ENCODE measurements at places on chromosomes 16 and 17.

DNA sequence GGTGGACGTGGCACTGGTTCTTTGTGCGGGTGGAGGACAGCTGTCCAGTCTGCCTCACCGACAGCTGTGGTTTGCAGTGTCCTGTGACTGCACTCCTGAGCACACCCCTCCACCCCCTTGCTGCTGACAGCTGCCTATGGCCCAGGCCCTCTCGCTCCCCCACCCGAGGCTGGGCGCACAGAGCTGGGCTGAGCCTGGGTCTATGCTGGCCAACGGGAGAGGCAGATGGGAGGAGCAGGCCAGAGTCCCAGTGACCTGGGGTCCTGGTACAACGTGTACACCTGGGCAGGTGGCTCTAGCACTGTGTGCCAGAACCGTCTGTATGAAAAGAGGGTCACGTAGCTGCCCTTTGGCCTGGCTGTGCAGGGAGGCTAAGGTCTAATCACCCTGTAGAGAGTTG, 30.5 kb downstream of the BAIAP2 start:
- DNase-seq, result no peak

DNA sequence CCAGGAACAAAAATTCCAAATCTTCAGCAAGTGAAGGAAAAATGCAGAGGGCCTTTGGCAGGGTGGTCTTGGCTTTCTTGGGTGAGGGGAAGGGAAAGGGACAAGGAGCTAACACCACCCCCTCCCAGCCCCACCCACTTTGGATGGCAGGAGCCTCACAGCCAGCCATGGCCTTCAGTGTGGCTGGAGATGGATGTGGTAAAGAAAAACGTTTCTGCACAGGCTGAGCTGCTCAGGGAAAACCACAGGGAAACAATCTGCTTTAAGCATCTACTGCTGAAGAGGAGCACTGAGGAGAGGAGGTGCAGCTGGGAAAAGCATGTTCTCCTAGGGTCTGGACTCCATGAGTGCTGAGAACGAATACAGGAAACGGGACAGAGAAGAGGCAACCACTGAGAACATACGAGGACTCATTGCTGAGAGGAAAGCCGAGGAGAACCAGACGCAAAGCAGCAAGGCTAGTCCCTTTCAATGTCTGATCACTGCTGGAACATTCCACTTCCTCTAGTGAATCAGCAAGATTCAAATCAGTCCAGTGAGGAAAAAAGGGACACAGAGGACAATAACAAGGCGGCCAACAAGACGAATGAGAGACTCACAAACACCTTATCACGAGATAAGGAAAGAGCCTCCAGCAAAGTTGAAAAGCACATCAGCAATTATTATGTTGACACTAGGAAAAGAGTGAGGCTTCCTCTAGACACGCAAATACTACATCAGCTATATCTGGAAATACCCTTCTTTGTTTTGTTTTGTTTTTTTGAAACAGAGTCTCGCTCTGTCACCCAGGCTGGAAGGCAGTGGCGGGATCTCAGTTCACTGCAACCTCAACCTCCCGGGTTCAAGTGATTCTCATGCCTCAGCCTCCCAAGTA, 41.7 kb downstream of the ZZEF1 start:
- DNase-seq, result no peak

DNA sequence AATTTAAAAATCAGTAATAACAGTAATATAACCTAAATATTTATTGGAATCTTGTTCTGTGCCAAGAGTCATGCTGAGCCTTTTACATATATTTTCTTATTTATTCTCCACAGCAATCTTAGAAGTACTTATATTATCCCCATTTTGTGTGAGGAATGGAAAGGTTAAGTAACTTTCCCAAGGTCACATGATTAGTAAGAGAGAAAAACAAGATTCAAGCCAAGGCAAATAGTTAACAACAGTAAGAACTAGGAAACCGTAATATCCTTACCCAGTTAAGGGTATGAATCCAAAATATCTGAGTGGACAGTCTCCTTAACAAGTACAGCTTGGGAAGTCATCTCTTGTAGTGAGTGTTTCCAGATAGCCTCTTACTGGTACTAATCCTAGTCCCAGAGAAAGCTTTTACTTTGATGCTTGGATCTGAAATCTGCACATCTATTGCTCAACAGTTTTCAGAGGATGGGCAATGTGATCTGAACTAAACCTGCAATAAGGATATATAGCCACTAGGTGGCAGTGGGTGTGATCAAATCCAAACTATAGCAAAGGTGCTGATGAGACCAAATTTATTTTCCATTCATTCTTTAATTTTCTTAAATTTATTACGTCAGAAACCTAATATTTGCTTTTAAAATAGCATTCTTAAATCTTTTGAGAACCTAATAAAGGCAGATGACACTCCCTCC, 23.3 kb downstream of the SHISA6 start:
- no peak for DNase-seq

DNA sequence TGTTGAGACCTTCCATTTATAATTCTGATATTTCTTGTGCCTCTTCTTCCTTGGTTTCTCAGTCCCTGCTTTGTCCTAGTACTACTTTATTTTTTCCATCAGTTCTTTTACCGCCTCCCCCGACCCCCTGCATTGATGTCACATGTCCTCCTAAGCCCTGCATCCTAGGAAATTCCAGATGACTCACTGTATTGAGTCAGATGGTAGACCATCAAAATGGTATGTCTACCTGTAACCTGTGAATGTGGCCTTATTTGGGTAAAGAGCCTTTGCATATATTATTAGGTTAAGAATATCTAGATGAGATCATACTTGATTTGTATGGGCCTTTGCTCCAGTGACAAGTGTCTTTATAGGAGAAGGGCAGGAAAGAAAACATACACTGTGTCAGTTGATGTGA, 515.3 kb upstream of the CA10 start:
- DNase-seq, result no peak

GRCh38 chr16:31700530-31701388, 172.8 kb upstream of the ZNF267 start:
- DNase-seq, result peak; percentile 83

DNA sequence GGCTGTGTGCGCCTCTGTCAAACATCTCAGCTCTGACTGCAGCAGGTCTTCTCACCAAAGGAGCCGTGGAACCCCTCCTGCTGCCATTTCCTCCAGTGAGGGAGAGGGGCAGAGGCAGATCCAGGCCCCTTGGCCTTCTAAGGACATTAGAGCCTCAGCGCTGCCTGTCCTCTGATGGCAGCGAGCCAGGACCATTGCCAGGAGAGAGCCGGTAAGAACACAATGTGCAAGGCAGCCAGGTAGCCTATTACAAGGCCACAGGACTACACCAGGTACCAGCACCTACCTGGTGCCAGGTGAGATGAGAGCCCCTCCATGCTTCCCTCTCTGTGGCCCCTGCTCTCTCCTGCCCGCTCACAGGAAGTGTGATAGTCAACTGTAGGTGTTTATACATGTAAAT, 11.0 kb downstream of the LRRC75A start:
- no peak for DNase-seq

GRCh38 chr17:36532435-36532975, 2.2 kb downstream of the MYO19 start:
- DNase-seq, result no peak

- no peak for DNase-seq
These were observed 21.2 kb downstream of the PDILT start for GRCh38 chr16:20383106-20384029.

DNA sequence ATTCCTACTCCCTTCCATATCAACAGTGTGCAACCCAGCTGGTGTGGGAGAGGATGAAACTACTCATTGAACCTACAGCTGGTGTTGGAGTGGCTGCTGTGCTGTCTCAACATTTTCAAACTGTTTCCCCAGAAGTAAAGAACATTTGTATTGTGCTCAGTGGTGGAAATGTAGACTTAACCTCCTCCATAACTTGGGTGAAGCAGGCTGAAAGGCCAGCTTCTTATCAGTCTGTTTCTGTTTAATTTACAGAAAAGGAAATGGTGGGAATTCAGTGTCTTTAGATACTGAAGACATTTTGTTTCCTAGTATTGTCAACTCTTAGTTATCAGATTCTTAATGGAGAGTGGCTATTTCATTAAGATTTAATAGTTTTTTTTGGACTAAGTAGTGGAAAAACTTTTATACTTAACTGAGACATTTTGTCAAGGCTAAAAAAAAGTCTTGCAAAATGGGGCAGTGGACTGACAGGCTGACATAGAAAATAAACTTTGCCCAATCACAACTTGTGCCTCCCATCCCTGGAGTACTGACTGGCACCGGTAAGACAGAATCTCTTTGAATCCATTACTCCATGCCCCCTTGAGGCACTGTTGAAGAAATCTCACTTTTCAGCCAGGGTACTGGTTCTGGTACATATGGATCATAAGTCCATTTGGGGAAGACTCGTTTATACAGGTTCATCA, 12.5 kb downstream of the TSR1 start:
- no peak for DNase-seq

DNA sequence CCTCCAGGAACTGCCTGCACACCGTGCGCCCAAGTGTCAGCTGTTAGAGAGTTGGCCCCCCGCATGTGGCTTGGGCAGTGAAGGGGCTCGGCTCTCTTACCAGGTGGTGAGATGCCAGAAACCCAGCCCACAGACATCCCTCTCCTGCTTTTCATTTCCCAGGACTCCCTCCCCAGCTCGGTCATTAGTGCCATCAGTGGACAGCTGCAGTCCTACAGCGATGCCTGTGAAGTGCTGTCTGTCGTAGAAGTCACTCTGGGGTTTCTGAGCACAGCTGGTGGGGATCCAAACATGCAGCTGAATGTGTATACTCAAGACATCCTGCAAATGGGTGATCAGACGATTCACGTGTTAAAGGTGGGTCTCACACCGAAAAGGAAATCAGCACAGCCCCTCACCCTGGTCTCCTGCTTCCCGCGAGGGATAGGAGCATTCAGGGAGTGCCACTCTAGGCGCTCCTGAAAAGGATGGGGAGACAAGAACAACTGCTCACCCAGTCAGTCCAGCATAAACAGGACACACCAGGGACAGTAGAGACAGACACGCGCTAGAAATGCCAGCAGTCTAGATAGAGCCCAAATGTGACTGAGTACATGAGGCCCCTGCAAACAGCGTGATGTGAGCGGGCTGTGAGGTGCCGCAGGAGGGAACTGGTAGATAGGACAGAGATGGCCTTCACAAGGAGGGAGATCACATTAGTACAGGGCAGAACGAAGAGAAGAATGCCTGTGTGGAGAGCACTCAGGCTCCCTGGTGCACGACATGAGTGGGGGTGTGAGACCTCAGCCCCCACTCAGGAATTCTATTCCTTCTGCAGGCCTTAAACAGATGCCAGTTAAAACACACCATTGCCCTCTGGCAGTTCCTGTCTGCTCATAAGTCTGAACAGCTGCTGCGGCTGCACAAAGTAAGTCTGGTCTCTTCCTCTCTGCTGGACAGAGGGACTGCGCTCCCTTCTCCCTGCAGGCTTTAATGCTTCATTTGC, 25.7 kb upstream of the ENDOV start:
- no peak for DNase-seq

- DNase-seq, result no peak
These were observed 8.0 kb upstream of the GINS2 start for GRCh38 chr16:85696781-85697180.

DNA sequence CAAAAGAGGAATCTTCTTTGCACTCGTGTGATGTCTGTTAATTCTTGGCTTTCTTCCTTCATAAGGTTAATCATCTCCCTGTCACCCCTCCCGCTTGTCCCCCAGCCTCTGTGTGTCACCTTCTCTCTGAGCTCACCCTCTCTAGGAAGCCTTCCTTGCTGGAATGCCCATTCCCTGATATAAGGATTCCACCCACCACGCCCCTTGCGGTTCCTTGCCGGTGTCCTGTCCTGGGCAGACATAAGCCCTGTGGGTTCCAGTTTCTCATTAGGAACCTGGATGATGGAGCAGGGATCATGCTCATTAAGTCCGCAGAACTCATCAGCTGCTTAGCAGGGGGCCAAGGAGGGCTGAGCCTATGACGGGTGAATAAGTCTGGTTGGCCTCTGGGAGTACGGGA, 559.3 kb downstream of the MAF start:
- DNase-seq, result no peak

DNA sequence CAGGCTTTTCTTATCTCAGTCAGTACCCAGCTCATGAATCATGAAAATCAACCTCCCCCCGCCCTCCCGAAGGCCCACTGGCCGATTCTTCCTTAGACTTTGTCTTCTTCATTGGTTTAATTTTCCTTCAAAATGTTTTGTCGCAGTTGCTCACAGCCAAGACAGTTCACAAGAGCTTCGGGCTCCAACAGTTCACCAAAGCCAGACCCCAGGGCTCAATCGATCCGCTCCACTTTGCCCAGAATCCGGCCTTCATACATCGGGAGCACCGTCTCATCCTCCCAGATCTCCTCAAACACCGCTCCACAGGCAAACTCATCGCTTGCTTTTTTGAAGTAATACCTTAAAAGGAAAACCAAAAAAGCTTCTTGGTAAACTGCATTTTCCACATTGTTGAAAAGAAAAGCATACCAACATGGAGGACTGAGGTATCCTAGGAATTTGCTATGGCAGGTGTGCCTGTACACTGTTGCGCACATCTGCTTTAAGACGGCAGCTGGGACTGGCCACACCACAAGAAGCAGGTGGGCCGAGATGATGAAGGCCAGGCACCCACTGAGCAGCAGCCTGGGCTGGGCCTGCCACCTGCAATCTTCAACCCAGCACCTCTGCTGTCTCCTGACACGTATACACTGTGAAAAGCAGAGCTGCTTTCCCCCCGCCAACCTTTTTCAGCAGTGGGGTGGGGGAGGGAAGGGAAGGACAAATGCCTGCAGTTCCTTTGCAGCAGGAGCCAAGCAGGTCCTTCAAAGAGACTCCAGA, 31.5 kb downstream of the AXIN2 start:
- DNase-seq, result no peak

GRCh38 chr16:88071908-88072307, 120.7 kb downstream of the BANP start:
- DNase-seq, result no peak

- no peak for DNase-seq
These were observed 83.9 kb downstream of the HIC1 start for GRCh38 chr17:2138761-2139160.

GRCh38 chr17:36629252-36629847, 28.0 kb downstream of the MRM1 start:
- peak; percentile 69 for DNase-seq

DNA sequence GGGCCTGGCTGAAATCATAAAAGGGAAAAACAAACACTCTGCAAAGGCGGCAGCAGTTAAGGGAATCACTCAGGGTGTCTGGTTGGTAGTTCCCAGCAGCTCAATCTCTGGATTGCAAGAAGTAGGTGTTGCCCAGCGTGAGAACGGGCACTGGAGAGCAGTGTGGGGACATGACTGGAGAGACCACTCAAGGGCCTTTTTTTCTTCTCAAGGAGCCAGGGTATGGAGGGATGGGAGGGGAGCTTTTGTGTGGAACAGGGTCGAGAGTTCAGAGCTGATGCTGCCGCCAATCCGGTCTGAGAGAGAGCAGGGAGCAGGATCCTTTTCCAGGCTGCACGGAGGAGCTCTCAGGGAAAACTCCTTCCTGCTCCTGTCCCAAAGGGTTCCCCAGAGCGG, 15.2 kb downstream of the SCNN1B start:
- DNase-seq, result no peak

GRCh38 chr17:29559640-29560039, 7.2 kb downstream of the ABHD15 start:
- no peak for DNase-seq

DNA sequence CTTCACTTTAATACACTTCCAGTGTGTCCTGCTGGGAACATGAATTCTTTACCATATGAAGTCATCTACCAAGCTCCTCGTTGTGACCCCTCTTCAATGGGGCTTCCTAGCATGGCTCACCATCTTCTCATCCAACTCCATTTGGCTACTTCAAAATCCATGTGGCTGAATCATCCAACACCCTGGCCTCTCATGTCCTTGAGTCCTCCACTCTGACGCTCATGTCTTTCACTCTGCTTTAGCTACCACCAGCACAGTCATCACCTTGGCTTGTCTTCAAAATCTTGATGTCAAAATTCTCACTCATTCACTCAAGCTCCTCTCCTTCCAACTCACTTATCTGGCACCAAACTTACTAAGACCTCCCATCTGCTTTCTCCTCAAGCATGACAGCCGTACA, 35.8 kb downstream of the AMFR start:
- no peak for DNase-seq
